Activated T-helper 17 cell treated with anti-CD3 and anti-CD28 coated beads, Interleukin-2, amount 50 U/mL, for 72 hours (primary cell): ENCODE measurements at places on chromosomes 11 and 22.

DNA sequence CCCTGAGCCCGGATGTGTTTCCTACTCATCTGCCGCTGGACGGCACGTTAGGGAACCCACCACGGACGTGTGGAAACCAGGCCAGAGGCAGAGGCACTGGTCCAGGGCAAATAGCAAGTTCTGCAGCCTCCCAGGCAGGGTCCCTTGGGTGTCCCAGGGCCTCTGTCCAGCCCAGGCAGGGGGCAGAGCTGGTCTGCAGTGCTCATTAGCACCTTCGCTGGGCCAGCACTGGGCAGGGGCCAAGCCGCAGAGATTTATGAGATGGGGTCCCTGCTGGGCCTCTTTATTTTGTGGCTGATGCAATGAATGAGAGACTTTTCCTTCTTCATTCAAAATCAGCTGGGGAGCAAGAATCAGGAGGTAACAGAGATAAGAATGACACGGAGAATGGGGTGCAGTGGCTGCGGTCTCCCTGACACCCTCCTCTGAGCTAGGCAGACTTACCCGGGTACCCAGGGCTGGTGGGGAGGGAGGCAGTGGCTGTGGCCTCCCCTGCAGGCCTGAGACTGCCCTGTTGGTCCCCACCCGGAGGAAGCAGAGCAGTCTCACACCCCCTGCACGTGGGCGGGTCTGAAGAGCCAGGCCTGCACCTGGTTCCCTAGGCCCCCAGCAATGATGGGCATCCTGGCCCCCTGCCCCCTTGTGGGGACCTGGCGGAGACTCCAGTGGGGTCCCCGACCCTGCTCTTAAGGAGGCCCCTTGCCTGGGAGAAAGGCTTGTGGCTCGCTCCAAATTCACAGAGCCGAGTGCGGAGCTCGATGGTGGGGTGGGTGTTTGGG is 14.0 kb upstream of the PARVG start:
- ATAC-seq: no peak

DNA sequence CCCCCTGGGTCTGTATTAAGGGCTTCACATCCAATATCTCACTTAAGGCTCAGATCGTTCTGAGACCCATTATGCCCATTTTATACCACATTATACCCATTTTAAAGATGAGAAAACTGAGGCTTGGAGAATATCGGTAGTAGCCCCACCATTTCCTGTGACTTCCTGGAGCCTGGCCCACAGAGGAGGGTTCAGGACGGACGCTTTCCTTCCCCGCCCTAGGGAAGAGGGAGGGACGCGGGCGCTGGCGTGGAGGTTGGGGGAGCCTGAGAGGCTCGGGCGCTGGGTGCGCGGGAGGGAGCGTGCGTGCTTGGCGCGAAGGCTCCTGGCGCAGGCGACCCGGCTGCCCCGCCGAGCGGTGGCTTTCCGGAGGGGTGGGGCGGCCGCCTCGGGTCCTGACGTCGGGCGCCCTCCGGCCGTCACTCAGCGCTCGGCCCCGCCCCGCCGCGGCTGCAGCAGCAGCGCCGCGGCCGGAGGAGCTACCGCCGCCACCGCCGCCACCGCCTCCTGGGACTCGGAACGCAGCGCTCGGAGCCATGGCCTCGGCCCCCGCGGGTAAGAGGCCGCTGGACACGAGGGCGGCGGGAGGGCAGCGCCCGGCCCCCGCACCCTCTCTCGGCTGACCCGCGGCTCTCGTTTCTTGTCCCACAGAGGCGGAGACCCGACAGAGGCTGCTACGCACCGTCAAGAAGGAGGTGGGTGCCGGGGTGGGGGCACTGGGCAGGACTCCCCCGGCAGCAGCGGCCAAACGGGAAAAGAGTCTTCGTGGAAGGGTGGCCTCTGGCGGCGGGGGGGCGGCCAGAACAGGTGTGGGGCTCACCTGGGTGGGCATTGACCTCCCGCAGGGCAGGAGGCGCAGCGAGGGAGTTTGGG is at the start of gene SGSM1:
TSS of gene SGSM1 (plus strand) at position 422 of the 873 bp plus-strand sequence. CDS start at position 537, 115 bp downstream.
- ATAC-seq: peak; percentile 88

DNA sequence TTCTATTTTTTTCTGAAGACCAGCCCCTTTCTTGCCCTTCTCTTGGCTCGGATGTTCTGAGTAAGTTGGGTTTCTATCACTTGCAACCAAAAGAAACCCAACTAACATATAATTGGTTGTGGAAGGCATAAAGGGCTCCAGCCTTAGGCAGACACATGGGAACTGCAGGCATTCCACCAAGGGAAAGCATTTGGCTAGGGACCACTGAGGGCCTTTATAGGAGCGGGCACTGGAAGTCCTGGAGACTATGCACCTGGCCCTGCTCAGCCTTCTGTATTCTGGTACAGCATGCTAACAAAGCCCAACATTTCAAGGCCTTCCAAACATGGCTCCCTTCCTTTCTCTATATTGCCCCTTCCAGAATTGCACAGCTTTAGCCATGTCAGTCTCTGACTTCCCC is 17.6 kb upstream of the LMO1 start:
- ATAC-seq: no peak

GRCh38 chr11:35139722-35140282 is 831 bp downstream of the CD44 start:
- ATAC-seq: no peak

DNA sequence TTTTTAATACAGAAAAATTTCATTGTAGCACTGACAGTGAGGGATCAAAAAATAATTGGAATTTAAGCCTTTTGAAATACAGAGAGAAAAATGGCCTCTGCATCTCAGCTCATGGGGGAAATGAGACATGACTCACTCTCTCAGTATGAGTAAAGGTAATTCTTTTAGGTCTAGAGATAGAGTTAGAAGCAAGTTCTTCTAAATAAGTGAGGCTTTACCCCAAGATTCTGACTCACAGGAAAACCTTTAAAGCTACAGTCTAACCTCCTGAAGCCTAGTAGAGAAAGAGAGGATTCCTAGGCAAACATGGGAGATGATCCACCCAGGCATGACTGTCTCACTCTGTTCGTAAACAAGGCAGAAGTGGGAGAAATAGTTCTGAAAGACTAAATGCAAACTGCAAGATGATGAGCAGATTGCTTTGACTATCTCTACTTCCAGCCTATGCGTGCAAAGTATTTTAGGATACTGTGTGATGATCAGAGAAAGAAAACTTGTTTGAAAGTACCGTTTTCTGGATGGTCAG is 1003.3 kb upstream of the CCDC90B start:
- ATAC-seq: peak; percentile 26

DNA sequence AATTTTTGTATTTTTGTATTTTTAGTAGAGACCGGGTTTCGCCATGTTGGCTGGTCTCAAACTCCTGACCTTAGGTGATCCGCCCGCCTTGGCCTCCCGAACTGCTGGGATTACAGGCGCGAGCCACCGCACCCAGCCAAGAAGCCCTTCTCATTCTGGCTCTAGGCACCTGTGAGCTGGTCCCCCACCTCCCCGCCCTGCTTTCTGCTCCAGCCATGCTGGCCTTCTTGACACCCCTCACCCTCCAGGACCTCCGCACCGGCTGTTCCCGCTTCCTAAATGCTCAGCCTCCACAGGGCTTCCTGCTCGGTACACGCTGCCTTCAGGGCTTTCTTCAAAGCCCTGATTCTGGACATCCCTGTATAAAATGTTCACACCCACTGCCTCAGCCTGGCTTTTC is 5.5 kb upstream of the FXYD2 start:
- no peak for ATAC-seq

DNA sequence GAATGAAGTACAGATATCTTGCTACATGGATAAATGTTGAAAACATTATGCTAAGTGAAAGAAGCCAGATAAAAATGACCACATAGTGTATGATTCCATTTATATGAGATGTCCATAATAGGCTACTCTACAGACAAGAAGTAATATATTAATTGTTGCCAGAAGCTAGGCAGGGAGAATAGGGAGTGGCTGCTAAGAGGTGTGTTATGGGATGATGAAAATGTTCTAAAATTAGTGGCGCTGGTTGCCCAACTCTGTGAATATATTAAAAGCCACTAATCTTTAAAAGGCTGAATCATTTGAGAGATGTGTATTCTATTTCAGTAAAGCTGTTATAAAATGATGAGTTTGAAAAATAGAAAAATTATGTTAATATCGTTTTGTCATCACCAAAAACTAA is 144.4 kb downstream of the NCAM1 start:
- ATAC-seq: no peak

DNA sequence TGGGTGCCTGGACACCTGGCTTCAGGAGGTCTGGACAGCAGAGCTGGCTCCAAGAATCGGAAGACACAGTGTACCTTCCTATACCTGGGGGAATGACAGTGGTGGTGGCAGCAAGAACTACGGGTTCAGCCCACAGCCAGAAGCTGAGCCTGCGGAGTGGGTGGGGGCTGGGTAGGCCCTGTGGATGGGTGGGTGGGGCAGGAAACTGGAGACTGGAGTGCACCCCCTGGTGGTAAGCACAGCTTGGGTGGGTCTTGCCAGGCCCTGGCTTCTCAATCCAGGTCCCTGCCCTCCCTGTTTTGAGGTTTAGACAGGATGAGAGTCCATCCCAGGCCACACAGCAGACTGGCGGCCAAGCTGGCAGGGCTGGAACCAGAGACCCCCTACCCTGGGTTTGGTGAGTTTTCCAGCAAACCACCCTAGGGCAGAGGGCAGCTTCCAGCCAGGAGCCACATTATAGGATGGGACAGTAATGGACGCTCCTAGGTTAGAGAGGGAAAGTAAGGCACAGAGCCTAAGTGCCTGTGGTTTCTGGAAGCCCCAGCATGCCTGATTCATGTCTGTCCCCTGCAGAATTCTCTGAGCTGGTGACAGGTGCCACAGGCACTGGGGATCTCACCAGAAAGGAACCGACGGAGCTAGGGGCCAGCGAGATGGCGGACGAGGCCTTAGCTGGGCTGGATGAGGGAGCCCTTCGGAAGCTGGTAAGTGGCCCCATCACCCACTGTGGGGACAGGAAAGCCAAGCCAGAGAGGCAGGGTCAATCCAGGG is 1.7 kb downstream of the SMTN start:
- ATAC-seq: no peak

DNA sequence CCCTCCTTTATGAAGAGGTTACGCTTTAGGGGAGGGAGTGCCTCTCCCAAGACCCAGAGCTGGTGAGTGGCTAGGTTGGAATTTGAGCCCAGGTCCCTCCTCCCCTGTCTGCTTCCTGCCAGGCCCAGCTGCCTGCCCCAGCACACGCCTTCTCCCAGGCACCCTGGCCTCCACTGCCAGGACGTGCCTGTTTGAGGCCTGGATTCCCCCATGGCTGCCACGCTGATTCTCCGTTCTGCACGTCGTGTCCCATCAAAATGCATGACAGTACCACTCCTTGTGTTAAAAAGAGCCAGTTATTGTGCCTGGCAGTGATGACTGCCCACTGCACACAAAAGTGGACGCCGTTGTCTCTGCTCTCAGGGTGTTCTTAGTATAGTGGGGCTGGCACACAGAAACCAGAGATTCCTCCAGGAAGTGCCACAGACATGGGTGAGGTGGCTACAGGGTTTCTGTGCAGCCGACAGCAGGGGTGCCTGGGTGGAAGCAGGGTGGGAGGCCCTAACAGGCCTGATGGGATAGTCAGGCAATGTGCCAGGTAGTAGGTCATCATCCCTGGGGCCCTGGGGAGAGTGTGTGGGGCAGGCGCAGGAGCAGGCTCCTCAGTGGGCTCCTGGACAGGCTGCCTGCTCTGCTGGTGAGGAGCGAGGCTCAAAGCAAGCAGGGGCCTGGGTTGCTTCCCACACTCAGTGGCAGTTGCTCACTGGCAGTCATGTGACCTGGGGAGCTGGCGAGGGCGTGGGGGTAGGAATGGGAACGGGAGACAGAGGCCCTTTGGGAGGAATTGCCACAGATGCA is 24.2 kb downstream of the MED15 start:
- ATAC-seq: no peak

GRCh38 chr11:86442827-86443226 is 68.1 kb downstream of the CCDC81 start:
- no peak for ATAC-seq

DNA sequence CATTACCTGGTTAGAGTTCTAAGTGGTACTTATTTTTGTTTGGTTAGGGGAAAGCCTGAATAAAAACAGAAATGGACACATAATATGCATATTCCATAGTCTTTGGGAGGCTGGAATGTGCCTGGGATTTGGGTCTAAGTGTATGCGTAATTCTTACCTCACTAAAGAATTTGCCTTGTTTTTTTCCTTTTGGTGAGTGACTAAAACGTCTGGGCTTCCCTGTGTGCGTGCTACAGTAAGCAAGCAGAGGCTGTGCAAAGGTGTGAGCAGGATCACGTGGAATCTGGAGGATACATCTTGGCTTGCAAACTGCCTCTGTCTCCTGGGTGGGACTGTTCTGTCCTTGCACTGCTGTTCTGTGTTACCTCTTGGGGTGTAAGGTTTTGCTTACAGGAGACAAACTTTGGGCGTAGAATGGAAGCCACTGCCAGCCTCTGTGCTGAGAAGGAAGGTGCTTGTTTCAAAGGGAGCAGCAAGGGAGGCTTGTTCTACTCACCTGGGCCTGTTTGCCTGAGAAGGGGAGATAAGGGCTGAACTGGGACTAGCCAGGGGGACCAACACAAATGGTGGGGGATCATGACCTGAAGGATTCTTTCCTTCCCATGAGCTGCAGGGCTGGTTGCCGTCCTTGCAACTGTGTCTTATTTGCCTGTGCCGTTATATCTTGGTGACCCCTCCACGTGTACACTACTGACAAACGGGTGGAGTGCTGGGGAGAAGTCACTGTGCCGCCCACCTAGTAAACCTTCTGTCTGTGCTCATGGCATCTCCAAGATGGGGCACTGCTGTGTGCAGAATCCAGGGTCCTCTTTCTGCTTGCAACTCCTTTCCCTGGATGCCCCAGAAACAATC is 4.5 kb downstream of the NEAT1 start:
- ATAC-seq: peak; percentile 5
